Stimulated activated CD8-positive, alpha-beta memory T cell treated with anti-CD3 and anti-CD28 coated beads, Interleukin-7, amount 100 ng/mL, for 1 hour (primary cell): ENCODE measurements at places on chromosomes 5 and 9.

DNA sequence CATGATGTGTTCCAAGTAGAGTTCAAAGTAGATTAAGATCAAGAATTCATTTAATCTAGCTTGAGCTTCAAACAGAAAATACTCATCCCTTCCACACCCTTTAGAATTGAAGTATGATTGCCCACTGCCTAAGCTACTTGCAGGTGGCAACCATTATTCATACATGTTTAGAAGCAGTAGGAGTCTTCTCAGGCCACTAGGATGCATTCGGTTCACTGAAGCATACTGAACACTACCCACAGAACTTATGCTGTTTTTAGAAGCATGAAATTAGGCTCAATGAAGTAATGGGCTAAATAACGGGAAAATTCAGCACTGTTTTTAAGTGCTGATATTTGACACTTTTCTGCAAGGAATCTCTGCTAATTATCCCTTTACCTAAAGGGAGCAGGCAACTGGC is 263.4 kb downstream of the DEPDC1B start:
- DNase-seq: no peak

- DNase-seq: no peak
Measured at GRCh38 chr9:29422438-29422837, 1849.2 kb upstream of the C9orf72 start.

DNA sequence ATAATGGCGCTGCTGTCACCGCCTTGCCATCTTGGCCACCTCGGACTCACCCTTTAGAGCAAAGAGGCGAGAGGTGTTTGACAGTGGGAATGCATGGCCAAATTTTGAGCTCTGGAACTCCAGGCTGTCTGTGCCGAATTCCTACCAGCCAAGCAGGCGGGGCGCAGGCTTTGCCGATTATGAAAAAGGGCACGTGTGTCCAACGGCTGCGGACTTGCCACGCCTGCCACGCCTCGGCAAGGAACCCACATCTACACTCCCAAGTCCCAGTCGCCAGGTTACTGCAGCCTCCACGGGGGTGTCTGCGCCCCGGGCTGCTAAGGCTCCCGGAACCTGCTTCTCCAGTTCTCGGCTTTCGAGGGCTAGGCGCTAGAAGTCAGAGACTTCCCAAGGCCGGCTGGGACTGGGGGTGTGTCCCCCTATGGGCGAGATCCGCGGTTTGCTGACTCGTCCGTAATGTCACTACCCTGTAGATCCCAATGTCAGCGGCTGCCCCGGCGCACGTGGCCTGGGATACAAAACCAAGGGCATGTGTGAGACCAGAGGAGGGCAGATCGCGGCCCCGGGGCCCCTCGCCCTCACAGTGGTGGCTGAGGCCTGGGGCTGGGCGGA is 2.8 kb downstream of the NPR3 start:
- DNase-seq: no peak

DNA sequence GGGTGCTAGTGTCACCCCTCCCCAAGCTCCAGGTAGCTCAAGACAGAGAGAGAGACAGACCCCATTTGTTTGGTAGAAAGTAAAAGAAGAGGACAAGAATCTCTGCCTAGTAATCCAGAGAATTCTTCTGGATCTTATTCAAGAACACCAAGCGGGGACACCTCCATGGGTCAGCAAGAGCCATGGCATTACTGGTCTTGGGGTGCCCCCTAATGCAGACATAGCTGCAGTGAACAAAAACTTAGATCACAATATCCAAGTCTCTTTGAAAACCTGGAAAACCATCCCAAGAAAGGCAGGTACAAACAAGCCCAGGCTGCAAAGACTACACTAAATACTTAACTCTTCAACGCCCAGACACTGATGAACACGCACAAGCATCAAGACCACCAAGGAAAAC is 29.9 kb upstream of the PDE4D start:
- DNase-seq: no peak

- DNase-seq: no peak
Measured at GRCh38 chr9:129275626-129276247, 97.7 kb upstream of the IER5L start.

DNA sequence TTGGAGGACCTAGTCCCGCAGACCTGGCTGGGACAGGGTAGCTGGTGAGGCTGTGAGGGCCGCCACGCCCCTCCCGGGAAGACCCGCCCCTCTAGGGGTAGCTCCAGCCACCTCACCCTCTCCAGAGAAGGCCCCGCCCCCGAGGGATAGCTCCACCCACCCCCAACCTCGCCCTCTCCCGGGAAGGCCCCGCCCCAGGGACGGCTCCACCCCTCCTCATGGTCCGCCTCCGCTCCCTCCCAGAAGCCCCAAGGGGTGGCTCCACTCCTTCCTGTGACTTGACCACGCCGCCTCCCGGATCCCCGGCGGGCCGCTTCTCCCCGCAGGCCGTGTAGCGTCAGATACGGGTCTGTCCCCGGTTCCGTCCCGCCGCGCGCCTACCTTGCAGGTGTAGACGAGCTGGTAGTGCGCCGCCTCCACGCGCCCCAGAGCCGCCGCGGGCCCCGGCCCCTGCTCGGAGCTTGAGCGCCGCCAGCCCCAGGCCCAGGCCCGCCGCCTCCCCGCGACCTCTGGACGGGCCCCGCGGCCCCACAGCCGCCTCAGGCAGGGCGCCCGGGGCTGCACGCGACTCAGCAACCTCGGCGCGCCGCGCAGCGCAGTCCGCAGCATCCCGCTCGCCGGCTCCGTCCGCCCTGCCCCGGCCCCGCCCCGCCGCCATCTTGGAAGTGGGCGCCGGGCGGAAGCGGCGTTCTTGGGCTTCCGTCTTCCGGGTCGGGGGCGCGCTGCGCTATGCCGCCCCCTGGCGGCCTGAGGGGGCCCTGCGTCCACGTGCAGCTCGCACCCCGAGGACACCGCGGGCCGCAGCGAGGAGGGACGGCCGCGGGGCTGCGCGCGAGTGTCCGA is at the start of gene DNLZ:
DNLZ (minus strand) TSS at position 639 of the 843 bp plus-strand sequence; CDS start at position 609, 30 bp downstream.
- peak; percentile 83 for DNase-seq

GRCh38 chr5:67494186-67494855 is 297.7 kb upstream of the CD180 start:
- no peak for DNase-seq

DNA sequence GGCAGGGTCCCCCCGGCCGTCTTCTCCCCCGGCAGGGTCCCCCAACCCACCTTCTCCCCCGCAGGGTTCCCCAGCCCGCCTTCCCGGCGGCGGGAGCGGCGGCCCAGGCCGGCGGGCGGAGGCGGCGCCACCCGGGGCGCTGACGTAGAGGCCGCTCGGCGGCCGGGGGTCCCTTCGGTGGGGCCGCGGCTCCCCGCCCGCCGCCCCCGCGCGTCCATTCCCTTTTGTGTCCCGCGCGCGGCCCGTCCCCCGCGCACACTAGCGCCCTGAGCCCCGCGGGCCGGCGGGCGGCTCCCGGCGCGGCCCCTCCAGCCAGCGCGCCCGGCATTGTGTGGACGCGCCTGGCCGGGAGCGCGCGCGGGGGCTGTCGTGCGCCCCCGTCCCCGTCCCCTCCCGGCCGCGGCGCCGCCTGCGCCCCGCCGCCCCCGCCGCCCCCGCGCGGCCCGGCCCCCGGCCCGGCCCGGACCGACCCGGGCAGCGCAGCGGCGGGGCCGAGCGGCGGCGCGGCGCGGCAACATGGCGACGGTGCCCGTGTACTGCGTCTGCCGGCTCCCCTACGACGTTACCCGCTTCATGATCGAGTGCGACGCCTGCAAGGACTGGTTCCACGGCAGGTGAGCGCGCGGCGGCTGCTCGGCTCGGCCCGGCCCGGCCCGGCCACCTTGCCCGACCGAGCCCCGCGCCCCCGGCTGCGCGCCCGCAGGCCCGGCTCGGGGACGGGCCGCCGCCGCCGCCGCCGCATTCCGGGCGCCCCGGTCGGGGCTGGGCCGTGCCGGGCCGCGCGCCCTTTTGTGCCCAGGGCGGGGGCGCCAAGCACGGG is at the start of gene PHF2:
PHF2 (plus strand) TSS at position 327 of the 820 bp plus-strand sequence; CDS start at position 517, 190 bp downstream.
- no peak for DNase-seq

DNA sequence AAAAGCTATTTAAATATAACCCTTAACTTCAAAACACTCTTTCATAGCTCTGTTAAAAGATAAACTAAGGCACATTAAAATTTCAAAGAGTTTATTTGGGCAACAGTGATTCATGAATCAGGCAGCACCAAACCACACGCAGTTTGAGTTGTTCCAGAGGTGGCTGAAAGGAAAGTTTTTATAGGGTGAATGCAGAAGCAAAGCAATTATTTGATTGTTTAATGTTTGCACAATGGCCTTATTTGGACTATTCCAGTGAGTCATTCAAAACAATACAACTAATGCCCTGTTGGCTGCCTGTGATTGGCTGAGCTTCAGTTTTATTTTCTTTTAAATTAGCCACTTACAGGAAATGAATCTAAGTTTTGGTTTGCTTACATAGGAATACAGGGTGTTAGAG is 125.3 kb downstream of the CEP120 start:
- no peak for DNase-seq

GRCh38 chr5:138685193-138685745 is 68.0 kb upstream of the CTNNA1 start:
- no peak for DNase-seq

- DNase-seq: no peak
Measured at GRCh38 chr9:466747-467146, 252.1 kb downstream of the DOCK8 start.

DNA sequence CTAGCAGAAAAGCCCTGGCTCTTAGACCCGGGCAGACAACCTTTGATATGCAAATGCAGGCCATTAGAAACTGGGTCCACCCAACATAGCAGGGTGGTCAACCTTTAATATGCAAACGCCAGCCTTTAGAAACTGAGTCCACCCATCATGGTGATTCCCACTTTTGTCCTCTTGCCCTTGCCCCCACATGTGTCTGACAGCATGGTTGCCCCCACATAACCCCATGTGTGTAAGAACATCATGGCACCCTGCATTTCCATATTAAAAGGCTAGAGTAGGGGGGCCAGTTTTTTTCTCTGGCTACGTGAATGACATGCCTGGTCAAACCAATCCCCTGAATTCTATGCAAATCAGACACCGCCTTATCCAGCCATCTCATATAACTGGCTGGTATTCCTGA is 273.2 kb upstream of the PRDM9 start:
- DNase-seq: no peak

DNA sequence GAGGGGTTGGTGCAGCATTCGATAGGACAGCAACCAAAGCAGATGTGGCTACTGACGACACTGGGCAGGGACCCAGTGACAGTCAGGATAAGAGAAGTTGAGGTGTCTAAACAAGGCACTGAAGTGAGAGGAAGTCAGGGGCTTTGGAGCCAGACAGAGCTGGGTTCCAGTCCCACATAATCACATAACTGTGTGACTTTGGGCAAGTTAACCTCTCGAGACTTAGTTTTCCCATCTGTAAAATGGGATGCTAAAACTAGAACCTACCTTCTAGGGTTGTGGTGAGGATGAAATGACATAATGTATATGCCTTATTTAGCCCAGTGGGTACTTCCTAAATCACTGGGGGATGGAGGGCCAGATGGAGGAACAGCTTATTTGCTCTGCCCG is 3.1 kb downstream of the ANGPTL2 start:
- DNase-seq: no peak

GRCh38 chr5:136309932-136310598 is 55.3 kb downstream of the TRPC7 start:
- no peak for DNase-seq

DNA sequence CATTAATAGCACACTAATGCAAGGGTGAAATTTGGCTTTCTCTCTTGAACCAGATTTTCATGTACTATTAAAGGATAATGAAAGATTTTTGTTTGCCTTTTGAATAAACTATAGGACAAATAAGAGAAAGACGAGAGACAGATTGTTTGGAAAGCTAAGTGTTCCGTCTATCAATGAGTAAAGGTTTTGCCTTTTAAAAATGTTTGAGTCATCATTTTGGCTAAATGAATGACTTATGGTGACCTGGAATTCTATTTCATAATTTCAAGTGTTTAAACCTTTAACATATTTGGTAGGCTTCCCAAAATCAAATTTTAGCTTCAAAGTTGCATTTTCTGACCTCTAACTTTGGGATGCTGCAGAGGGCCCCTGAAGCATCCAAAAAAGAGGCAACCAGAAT is 145.2 kb downstream of the SLC25A46 start:
- no peak for DNase-seq

DNA sequence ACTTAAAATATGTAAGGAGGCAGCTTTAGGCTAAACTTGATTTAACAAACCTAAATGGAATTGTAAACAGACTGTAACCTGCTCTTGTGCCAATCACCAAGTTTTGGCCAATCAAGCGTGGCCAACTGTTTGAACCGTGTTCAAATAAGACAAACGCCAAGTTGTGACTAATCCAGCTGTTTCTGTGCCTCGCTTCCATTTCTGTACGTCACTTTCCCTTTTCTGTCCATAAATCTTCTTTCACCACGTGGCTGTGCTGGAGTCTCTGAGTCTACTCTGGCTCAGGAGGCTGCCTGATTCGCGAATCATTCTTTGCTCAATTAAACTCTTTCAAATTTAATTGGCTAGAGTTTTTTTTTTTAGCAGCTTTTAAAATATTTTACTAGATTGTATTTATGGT is 71.3 kb downstream of the LIX1 start:
- no peak for DNase-seq

DNA sequence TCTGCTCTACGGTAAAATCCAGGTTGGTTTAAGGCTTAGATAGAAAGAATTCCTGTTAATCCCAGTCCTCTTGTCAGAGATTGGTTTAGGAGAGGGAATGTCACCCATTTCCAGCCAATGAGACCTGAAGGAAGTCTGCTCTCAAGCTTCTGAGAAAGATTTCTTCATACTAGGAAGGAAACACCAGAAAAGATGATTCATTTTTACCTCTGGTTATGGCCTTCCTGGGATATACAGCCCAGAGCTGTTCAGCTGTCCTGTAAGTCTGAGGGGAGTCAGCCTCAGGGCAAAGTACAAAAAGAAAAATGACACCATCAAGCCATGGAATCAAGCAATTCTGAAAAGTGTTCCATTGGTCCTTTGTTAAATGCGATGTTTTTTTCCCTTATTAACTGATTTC is 18.6 kb upstream of the CFAP95 start:
- DNase-seq: no peak

DNA sequence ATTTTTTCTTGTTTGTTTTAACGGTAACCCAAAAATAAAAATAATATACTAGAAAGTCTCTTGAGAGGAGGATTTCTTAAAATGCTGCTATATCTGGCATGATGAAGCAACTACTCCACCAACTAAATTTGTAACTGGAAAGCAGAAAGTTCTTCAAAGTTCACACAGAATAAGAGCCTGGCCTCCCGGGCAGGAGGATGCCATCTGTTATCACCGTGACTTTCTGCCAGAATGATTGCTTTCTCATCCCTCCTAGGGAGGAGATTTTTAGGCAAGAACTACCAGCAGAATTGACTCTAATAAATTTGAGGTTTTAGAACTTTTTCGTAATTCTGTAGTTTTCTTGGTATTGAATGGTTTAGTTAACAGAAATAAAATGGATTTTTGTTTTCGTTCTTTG is 464.6 kb upstream of the ACTBL2 start:
- DNase-seq: no peak

DNA sequence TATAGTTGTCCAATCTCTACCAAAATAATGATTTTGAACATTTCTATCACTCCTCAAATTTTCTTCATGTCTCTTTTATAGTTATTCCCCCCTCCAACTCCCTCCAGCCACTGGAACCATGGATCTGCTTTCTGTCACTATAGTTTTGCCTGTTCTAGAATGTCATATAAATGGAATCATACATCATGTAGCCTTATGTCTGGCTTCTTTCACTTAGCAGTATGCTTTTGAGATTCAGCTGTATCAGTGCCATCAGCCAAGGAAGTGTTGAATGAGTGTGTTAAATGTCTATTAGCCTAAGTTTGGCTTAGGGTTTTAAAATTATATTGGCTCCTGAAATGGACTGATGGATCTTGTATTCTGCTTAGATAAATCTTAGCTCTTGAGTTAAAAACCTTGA is 36.0 kb downstream of the UBE2D2 start:
- DNase-seq: no peak

- no peak for DNase-seq
Measured at GRCh38 chr5:124677374-124678351, 68.8 kb downstream of the ZNF608 start.
